ENCODE measurements at places on chromosomes 16 and 17.

GRCh38 chr16:4328046-4328781 is 12.3 kb downstream of the GLIS2 start:
- no peak for DNase-seq

DNA sequence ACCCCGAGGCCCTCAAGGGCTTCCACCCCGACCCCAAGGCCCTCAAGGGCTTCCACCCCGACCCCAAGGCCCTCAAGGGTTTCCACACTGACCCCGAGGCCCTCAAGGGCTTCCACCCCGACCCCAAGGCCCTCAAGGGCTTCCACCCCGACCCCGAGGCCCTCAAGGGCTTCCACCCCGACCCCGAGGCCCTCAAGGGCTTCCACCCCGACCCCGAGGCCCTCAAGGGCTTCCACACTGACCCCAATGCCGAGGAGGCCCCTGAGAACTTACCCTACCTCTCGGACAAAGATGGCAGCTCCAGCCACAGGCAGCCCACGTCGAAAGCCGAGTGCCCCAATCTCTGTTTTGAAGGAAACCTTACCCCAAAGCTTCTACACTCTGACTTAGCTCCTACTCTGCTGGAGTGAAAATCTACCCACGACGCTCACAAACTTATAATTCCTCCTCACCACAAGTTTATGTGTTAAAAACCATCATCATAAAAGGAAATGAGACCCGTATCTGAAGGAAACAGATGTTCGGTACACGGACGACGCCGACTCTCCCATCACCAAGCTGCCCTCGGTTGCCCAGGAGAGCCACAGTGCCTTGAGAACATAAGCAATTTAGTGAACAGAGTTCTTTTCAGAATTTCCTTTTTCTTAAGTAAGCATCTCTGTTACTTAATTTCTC is 61.2 kb upstream of the RPH3AL start:
- DNase-seq: no peak

- no peak for DNase-seq
These were observed 66.5 kb downstream of the MGAT5B start for GRCh38 chr17:76934561-76935320.

- DNase-seq: peak; percentile 82
These were observed 19.0 kb downstream of the SLC7A5 start for GRCh38 chr16:87850009-87851006.

GRCh38 chr17:41444186-41444585 is 3.4 kb upstream of the KRT38 start:
- DNase-seq: no peak

GRCh38 chr17:16977932-16978331 is 6.0 kb upstream of the TNFRSF13B start:
- DNase-seq: no peak

- no peak for DNase-seq
These were observed 248.6 kb downstream of the FTO start for GRCh38 chr16:53952215-53953208.

DNA sequence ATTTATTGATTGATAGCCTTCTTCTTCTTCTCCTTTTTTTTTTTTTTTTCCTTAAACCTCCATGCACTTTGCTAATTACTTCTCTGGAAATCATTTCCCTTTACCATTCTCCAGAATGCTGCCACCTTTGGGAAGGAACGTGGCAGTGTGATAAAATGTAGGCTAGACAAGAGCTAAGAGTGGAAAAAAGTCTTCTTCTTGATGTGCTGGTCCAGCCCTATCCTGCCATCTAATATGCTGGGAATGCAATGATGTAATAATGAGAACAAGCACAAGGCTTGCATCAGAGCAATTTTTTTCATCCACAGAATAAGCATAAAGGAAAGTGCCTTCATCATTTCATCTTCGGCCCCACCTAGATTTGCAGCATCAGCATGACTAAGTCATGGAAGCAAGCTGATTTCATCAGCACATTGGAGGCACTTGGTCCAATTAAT is 128.7 kb upstream of the ZFHX3 start:
- DNase-seq: no peak

DNA sequence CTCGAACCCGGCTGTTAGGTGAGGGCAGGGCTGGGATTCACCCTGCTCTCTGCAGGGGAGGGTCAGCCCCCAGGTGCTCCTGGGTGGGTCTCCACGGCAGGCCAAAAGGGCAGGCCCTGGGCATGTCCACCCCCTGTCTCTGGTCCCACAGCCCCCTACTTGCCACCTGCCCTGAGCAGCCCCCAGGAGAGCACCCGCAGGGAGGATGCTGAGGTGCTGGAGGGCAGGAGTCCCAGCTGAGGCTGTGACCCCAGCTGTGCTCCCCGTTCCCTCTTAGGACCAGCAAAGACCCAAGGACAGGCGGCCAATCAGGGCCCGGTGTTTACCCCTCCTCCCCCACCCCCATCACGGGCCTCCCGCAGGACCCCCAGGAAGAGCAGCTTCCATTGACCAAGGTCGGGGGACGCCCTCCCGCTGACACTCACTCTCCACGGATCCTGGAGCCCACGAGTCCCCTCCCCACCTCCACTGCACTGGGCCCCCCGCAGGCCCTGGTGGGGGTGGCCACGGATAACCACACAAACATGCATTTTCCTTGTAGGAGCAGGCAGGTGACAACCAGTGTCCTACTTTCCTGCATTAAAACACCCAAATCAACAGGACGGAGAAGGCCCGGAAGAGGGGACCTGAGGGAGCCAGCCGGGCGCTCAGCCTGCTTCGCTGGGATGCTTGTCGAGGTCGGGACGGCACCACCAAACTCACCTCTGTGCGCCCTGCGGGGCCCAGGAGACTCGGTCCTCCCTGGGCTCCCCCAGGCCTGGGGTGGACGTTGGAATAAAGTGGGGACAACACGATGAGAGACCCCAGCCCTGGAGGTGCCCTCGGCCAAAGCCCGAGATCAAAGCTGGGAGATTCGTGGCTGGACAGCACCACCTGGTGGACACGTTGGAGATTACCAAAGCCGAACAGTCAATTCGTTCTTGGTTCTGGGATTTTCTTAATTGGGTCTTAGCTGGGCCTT is 22.5 kb upstream of the ENPP7 start:
- no peak for DNase-seq
